ENCODE measurements at places on chromosomes 7 and 10.

DNA sequence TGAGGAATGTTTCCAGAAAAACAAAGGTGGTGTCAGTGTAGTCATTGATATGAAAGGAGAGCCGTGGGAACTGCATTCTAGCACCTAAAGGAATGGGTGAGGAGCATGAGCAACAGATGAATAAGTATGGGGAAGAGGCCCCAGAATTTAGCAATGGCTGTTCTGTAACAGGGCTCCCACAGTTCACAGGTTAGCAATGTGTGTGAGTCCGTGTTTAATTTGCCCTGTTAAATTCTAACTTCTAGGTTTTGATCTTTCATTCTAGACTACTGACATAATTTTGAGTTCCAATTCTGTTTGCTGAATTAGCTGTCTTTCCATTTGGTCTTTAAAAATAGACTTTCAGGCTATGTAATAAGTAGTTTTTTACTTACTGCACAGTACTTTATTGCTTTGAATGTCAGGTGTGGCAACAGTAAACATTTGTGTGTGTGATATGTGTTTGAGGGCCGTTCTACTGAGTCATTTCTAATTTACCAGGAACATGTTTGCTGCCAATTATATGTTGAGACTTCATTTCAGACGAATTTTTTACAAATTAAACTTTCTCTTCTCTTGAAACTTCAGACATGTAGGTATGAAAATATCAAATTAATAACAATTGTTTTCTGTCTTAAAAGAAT, 8.8 kb downstream of the STK17A start:
- no peak for DNase-seq

- DNase-seq = no peak
Observed at GRCh38 chr10:62647375-62648092, 157.0 kb upstream of the ADO start.

DNA sequence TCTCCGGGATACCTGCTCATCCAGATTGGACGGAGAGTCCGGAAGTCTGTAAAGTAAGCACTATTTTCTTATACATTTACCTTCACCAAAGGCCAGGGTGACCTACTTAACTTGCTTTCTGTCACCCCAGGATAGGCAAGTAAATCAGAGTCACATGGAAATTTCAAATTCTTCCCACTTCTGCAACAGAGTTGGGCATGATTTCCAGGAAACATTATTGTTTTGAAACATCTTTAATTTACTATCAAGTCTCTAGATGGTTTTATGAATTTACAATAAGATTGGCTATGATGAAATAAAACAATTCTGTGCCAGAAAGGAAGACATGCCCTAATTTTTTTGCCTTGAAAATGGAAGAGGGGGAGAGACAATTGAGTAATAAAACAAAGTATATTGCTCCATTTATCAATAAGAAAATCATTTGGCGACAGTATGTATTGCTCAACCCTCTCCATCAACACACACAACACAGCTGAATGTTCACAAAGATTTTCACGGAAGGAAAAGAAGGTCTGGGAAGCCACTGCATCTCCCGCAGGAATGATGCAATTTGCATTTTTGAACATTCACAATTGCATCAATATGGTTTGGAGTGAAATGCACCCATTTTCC, 702.8 kb downstream of the PARD3 start:
- DNase-seq = no peak

DNA sequence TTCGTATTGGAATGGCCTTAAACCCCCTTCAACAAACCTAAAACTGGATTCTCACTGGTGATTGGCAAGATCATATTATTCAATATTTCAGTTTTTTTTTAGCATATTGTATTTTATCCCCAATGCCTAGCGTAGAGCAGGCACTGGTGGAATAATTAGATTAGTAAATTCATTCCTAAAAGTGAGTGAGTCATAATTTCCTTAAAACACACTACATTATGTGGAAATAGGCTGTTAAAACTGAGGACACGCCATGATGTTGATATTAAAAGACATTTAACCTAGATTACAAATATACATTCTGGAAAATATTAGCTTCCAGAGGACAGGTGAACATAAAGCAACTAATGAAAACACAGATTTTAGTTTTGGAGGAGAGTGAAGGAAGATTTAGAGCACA, 463.9 kb downstream of the PARD3 start:
- DNase-seq = no peak

- no peak for DNase-seq
Observed at GRCh38 chr7:108293149-108293612, 163.0 kb upstream of the LAMB4 start.
